ENCODE measurements at places on chromosomes 1 and 21. TPM values are rescaled to one million over a fixed set of nuclear protein-coding genes. Genes with fewer than 3 reads are reported as not detected.

GRCh38 chr21:34882719-34883131 lies 166.4 kb downstream of the RUNX1 start:
- no peak for DNase-seq
- peaks cover 20% of the 10 kb centered on the region for H3K36me3 ChIP-seq
- no peaks in the 10 kb centered on the region for H3K27me3 ChIP-seq
- H3K4me1 ChIP-seq, result peaks cover 8% of the 10 kb centered on the region
- H3K27ac ChIP-seq, result peak overlapping the region; percentile 90
- peak overlapping the region; percentile 99 for H3K4me3 ChIP-seq

DNA sequence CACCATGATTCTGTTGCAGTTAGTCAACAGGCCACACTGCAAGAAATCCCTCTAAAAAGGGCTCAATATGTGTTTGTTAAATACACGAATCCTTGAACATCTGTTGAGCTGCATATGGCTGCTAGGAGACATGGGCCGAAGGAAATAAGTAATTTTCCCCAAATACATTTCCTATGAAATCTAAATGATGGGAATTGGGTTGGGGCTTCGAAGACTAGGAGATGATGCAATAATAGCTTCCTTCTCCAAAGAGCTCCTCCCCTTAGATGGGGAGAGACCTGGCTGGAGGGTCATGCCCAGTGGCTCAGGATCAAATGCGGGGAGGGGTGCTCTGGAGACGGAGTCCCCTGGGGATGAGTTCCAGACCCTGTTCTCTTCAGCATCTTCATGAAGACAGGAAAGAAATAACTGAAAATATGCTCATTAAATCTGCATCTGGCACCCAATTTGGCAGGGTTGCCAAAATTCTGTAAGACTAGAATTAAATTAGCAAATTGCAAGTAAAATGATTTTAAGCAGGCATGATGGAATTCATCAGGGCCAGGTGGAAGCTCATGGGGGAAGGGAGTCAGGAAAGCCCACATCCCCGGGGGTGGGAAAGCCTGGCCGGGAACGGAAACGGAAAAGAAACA lies 165.0 kb upstream of the EDN2 start:
- H3K36me3 ChIP-seq, result no peaks in the 10 kb centered on the region
- H3K4me3 ChIP-seq, result no peak overlapping the region
- DNase-seq, result no peak
- H3K4me1 ChIP-seq, result peaks cover 5% of the 10 kb centered on the region
- H3K27ac ChIP-seq, result no peak overlapping the region

DNA sequence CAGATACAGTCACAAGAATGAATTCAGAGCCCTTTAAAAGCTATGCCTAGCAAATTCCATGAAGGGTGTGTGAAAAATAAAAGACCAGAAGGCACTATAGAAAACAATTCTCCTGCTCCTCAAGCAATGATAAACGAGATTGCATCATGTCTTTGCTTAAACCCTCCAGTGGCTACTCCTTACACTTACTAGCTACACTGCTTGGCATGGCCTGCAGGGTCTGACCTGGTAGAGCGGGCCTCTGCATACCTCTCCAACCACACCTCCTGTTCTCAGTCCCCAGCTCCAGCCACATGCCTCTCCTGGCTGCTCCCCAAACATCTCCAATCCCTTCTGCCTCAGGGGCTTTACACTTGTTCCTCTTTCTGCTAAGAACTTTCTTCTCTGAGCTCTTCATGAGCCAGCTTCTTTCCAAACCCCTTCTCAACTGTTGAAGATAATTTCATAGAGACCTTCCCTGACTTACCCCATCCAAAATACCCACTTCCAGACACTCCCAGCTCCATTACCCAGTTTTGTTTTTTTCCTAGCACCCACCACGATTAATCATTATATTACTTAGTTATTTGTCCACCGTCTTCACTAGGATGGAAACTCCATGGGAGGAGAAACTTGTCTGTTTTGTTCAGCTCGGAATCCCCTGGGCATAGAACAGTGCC lies 11.2 kb upstream of the CREG1 start:
- H3K4me3 ChIP-seq, result no peak overlapping the region
- H3K27ac ChIP-seq, result no peak overlapping the region
- H3K4me1 ChIP-seq, result no peaks in the 10 kb centered on the region
- H3K36me3 ChIP-seq, result no peaks in the 10 kb centered on the region

Gene PDZK1IP1
- total RNA-seq, result not detected

Gene HES3
- not detected for total RNA-seq

DNA sequence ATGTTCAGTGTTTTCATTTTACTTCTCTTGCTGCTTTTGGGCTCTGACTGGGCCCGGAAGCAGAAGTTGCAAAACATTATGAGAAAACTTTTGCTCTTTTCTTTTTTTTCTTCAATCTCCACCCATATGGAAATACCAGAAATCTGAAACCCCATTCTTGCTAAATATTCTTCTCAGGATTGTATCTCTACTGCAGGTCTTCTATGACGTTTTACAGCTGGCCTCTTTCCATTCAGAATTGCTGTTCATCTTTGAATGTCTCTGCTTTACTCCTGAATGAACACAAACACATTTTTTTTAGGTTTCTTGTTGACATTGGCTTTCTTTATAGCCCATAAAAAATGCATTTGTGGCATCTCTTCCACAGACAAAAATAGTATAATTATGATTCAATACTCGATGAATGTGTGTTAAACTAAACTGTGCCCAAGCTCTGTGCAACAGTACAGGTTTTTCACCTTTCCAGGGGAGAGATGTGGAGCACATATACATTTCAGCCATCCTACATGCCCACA lies 18.8 kb downstream of the PTPRC start:
- H3K4me1 ChIP-seq, result peaks cover 10% of the 10 kb centered on the region
- peak; percentile 98 for DNase-seq
- peak overlapping the region; percentile 90 for H3K27ac ChIP-seq

Gene FAM163A
- total RNA-seq, result not detected

DNA sequence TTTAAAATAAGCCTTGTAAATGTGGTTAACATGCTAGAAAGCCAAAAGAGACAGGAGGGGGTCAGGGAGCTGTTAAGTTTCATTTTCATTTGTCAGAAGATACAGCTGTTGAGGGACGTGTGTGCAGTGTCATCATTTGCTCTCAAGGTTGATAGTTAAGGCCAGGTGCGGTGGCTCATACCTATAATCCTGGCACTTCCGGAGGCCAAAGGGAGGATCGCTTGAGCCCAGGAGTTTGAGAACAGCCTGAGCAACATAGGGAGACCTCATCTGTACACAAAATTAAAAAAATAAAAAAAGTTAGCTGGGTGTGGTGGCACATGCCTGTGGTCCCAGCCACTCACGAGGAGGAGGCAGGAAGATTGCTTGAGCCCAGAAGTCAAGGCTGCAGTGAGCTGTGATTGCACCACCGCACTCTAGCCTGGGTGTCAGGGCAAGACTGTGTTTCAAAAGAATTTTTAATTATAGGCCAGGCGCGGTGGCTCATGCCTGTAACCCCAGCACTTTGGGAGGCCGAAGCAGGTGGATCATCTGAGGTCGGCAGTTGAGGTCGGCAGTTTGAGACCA lies 22.7 kb downstream of the ZBTB8OS start:
- H3K27me3 ChIP-seq, result no peaks in the 10 kb centered on the region
- no peak for DNase-seq
- no peaks in the 10 kb centered on the region for H3K4me1 ChIP-seq
- H3K36me3 ChIP-seq, result peaks cover 11% of the 10 kb centered on the region

- no peaks in the 10 kb centered on the region for H3K27me3 ChIP-seq
- H3K36me3 ChIP-seq, result peaks cover 13% of the 10 kb centered on the region
- no peak overlapping the region for H3K27ac ChIP-seq
- DNase-seq, result no peak
- no peak overlapping the region for H3K4me3 ChIP-seq
These were observed 6.1 kb upstream of the MASP2 start for GRCh38 chr1:11052839-11053757.

DNA sequence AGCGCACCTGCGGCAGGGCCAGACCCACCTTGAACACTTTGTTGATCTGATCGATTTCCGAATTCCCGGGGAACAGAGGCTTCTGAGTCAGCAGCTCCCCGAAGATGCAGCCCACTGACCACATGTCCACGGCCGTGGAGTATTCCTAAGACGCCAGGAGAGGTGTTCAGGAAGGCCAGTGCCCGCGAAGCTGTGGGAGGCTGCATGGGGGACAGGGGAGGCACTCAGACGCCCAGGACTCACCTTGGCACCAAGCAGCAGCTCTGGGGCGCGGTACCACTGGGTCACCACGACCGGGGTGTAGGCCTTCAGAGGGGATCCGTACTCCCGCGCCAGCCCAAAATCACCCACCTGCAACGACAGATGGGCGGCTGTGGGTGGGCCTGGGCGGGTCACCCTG lies 11.2 kb upstream of the SLC35E2B start:
- no peak overlapping the region for H3K4me3 ChIP-seq
- peaks cover 6% of the 10 kb centered on the region for H3K36me3 ChIP-seq
- no peaks in the 10 kb centered on the region for H3K4me1 ChIP-seq

GRCh38 chr1:204545202-204545601 lies 29.0 kb downstream of the MDM4 start:
- DNase-seq, result peak; percentile 58
- H3K4me3 ChIP-seq, result no peak overlapping the region
- H3K27me3 ChIP-seq, result no peaks in the 10 kb centered on the region
- H3K36me3 ChIP-seq, result peaks cover 34% of the 10 kb centered on the region
- H3K4me1 ChIP-seq, result no peaks in the 10 kb centered on the region

GRCh38 chr21:29145852-29146453 lies 15.5 kb downstream of the MAP3K7CL start:
- no peak overlapping the region for H3K4me3 ChIP-seq
- H3K27ac ChIP-seq, result no peak overlapping the region
- no peak for DNase-seq
- H3K4me1 ChIP-seq, result peaks cover 19% of the 10 kb centered on the region

Gene C1orf115
- under 0.01 TPM for total RNA-seq

- no peak overlapping the region for H3K27ac ChIP-seq
- no peak for DNase-seq
- H3K27me3 ChIP-seq, result no peaks in the 10 kb centered on the region
These were observed 42.3 kb upstream of the SSX2IP start for GRCh38 chr1:84732520-84732919.

Gene CNR2
- total RNA-seq, result not detected

GRCh38 chr1:115112496-115113375 lies 23.4 kb upstream of the TSPAN2 start:
- H3K27ac ChIP-seq, result no peak overlapping the region
- no peak overlapping the region for H3K4me3 ChIP-seq
- H3K4me1 ChIP-seq, result peaks cover 8% of the 10 kb centered on the region
- no peak for DNase-seq
- no peaks in the 10 kb centered on the region for H3K27me3 ChIP-seq
- H3K36me3 ChIP-seq, result no peaks in the 10 kb centered on the region

Gene SHISA4
- 10.0 TPM for total RNA-seq

DNA sequence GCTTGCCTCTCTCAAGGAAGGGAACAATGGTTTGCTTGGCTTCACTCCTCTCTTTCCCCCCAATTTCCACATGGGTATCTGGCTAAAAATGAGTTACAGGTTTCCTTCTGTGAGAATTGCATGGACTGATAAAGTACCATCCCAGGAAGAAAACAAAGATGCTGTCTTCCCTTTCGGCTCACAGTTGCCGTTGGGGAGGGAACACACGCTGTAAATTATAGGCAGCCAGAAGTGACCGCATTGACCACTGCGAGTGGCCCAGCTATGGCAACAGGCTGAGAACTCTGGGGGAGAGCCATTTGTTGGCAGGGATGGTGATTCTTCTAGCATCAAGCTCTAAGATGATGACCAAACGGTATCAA lies 2.9 kb downstream of the RUNX1 start:
- H3K4me3 ChIP-seq, result no peak overlapping the region
- H3K36me3 ChIP-seq, result no peaks in the 10 kb centered on the region
- H3K27ac ChIP-seq, result peak overlapping the region; percentile 34

GRCh38 chr21:29520171-29520570 lies 221.4 kb downstream of the BACH1 start:
- no peak overlapping the region for H3K4me3 ChIP-seq
- no peaks in the 10 kb centered on the region for H3K4me1 ChIP-seq
- DNase-seq, result no peak
- H3K27ac ChIP-seq, result no peak overlapping the region
- no peaks in the 10 kb centered on the region for H3K36me3 ChIP-seq

Measured in IMR-90 (cell line).